ENCODE measurements at places on chromosomes 6 and 20.

DNA sequence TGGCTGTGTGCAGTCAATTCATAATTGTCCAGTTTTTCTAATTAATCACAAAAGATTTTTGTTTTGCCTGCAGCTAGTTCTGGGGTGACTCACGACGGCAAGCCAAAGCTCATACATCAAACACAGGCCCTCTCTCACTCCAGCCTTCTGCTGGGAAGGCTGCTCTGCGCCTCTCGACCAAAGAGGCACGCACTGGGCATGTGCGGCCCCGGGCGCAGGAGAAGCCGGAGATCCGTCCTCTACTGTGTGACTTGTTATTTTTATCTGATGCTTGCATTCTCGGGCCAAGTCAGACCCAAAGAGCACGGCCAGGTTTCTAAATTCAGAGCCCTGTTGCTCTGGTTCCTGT is 98.5 kb downstream of the TFAP2A start:
- no peak for DNase-seq

GRCh38 chr6:132964101-132964867 is 149.9 kb downstream of the RPS12 start:
- no peak for DNase-seq

DNA sequence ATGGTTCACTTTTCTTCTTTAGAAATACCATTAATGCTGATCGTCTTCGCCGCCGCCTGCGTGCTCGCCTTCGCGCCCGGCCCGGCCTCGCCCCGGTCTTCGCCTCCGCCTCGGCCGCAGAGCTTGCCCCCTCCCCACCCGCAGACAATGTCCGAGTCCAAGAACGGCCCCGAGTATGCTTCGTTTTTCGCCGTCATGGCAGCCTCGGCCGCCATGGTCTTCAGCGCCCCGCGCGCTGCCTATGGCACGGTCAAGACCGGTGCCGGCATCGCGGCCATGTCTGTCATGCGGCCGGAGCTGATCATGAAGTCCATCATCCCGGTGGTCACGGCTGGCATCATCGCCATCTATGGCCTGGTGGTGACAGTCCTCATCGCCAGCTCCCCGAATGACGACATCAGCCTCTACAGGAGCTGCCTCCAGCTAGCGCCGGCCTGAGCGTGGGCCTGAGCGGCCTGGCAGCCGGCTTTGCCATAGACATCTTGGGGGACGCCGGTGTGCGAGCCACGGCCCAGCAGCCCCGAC is 4.8 kb upstream of the PRPH2 start:
- DNase-seq, result no peak

- no peak for DNase-seq
These were observed 1.4 kb upstream of the BPIFB6 start for GRCh38 chr20:33030076-33030475.

DNA sequence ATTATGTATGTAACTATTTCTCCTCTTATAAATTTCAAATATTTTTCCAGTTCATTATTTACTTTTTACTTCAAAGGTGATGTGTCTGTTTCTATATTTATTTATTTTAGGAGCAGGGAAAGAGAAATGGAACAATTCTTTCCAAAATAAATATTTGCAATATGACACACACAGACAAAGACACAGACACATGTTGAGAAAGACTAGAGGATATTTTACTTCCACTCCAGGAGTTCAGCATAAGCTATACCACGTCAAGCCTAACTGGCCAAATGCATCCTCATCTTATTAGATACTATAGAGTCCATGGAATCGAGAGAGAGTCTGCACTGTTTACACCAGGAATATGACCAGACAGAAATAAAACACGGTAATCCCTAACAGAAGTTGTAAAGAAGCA is 13.3 kb downstream of the RALGAPA2 start:
- DNase-seq, result no peak

DNA sequence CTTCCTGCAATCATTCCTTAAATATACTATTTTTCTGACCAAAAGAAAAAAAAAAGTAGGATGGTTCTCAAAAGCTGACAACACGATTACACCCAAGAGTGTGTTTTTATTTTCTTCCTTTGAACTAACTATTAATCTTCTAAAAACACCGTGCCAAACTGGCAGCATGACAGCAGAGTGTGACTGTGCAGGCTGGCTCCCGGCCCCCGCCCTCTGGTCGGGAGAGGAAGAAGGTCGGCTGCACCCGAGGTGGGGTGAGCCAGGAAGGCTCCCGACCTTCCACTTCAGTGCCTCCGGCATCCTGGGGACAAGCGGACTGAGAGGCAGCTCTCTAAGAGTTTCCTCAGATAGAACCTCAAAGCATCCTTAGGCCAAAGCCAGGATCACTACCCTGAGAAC is 29.2 kb downstream of the SLC22A23 start:
- no peak for DNase-seq

- no peak for DNase-seq
These were observed 183.0 kb upstream of the MMS22L start for GRCh38 chr6:97465877-97466561.

DNA sequence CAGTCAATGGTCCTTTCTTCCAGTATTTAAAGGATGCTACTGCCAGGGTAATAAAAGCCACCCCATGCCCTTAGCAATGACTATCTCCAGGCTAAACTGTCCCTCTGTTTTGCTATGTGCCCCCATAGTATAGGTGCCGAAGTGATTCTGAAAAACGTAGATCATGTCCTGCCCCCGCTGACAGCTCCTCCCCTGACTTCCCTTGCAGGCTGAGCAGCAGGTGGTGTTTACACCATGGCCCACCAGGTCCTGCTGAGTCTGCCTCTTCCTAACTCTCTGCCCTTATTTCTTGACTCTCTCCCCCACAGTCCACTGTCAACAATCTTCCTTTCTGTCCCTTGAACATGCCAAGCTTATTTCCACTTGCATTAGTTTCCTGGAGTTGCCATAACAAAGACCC is 352.5 kb upstream of the TSHZ2 start:
- DNase-seq, result no peak

GRCh38 chr6:168372889-168373288 is 53.3 kb upstream of the DACT2 start:
- DNase-seq, result no peak

GRCh38 chr6:11853678-11854407 is 75.2 kb upstream of the ADTRP start:
- no peak for DNase-seq

DNA sequence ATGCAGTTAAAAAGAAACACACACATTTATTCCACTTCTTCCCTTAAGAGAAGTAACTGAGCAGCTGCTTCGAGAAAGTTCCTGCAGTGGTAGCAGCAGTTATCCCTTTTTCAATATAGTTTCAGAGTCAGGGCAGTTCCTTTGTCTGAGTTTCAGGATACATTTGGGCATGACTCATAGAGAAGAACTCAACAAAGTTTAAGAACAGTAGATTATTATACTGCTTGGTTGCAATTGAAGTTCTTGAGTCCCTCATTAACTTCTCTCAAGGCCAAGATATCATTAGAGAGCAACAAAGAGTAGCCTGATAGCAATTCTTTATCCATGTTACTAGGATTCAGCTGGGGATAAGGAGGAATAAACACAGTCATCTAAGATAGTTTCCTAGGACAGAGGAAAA is 54.4 kb downstream of the TPD52L1 start:
- DNase-seq, result no peak

DNA sequence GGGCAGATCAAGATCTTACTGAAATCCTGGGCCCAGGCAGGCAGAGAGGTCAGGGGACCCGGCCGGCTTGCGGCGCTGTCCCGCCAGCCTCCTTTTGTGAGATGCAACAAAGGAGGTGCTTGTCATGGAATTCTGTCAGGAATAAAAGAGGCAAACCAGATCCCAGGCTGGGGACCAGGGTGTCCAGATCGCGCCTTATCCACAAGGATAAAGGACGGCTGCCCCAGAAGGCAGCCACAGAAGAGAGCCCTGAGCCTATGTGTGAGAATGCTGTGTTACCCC is 42.6 kb upstream of the CDH22 start:
- no peak for DNase-seq

GRCh38 chr6:119521251-119521650 is 171.7 kb upstream of the MAN1A1 start:
- DNase-seq, result no peak

- DNase-seq, result no peak
These were observed 7.3 kb upstream of the ENTPD6 start for GRCh38 chr20:25188218-25188617.

DNA sequence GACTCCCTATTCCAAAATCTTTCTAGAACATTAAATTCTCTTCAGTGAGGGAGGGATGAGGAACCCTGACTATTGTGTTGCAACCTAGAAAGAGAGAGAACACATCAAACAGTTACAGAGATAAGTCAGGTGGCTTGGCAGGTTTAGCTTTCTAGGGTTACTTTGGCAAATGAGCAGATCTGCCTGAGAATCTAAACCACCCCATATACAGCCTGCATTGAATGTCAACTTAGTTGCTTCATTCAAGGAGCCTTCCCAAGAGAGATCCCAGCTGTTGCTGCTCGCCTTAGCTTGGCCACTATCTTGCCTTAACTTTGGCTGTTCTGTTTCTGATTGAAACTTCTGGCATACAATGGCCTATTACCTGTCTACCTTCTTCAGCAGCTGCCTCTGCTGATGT is 74.7 kb upstream of the TCF21 start:
- DNase-seq, result no peak

DNA sequence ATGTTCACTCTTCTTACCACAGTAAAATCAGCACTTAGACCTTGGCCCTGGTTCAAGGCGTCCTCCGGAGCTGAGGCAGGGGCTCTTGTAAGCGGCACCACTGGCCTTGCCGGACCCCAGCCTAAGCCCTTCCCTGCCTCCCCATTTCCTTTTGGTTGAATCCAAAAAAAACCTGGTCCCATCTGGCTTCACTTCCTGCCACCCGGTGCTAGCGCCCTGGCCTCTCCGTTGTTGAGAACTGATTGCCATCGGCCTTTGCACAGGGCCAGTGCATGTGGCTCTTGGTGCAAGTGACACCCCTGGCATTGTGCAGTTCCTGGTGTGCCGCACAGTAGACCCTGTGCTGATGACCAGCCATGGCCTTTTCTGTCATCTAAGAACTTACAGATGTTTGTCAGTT is 19.0 kb upstream of the RBM38 start:
- no peak for DNase-seq

- DNase-seq, result no peak
These were observed 168.4 kb upstream of the BMP5 start for GRCh38 chr6:56043761-56044160.

DNA sequence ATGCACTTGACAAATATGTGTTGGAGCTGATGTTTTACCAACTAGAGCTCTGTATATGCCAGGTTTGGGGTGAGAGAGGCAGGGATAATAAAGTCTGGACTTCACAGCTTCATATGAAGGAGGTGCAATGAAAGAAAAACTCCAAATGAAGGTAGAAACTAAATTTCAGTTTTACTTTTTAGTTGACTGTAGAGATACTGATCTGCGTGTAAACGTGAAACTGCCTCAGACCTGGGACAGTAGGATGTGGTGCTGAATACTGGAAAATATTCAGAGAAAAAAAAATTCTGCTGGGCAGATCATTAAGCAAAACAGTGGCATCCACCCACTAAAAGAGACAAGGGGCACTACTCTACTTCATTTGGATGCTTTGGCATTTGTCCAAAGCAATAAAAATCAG is 94.5 kb downstream of the BACH2 start:
- no peak for DNase-seq

DNA sequence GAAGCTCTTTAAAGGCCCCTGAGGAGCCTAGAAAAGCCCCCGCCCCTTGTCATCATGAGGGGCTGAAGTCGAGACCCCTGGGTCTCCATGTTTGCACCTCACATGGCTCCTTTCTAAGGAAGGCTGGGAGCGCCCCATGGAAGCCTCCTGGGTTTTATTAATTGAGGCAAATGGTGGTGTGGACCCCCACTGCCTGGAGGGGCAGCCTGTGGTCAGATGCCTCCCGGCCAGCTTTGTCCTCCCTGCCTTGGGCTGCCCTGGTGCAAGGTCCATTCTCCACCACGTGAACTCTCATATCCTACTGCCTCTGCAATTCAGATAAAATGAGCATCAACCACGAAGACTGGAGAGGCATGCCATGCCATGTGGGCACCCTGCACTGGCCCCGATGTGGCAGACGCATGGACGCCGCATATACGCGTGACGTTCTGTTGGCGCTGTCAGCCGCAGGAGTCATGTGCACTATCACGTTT is 295.5 kb downstream of the TAF4 start:
- no peak for DNase-seq

DNA sequence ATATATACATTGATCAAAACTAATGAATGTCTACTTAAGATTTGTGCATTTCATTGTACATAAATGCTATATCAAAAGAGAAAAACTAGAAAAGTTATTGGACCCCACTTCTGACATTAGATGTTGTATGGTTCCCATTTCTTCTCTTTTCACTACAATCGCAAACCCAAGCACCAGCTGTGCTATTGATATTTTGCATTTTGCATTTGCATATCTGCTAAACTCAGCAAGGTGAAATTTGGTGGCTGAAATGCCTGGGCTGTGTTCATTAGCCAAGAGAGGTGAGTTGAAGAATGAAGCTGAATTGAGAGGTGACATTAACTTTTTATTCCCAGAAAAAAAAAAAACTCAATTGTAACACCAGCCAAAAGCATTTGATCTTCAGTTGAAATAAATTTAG is 232.1 kb upstream of the TENT5A start:
- no peak for DNase-seq

GRCh38 chr20:44593751-44594150 is 11.4 kb downstream of the PKIG start:
- no peak for DNase-seq

DNA sequence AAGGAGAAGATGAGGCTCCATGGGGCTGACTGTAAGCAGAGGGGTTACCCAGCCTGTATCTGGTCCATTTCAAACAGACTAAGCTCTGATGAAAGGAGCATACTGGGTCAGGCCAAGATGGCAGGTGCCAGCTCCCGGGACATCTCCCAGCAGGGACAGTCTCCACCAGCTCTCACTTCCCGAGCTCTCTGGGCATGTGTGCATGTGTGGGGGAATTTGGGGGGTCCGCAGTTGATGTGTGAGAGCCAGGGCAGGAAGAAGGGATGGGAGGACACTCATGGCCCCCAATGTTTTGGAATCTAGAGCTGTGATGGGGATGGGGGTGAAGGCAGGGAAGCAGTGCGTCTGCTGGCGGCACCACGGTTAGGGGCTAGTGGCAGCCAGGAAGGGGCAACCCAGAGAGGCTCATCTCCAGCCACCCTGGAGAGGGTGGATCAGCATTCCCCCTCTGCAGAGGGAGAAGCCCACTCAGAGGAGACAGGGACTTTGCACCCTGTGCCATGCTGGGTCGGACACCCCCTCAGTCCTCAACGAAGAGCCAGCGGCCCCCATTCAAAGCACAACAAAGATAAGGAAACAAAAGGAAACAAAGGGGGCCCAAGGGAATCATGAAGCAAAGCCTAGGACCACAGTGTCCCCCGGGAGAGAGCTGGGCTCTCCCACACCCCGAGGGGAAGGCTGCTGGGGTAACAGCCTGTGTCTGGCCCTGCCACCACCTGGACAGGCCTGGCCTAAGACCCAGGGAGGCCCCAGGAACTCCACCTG is 52.4 kb downstream of the DSTN start:
- no peak for DNase-seq
